ENCODE measurements at places on chromosomes 2 and 18. TPM values are rescaled to one million over a fixed set of nuclear protein-coding genes. Genes with fewer than 3 reads are reported as not detected.

DNA sequence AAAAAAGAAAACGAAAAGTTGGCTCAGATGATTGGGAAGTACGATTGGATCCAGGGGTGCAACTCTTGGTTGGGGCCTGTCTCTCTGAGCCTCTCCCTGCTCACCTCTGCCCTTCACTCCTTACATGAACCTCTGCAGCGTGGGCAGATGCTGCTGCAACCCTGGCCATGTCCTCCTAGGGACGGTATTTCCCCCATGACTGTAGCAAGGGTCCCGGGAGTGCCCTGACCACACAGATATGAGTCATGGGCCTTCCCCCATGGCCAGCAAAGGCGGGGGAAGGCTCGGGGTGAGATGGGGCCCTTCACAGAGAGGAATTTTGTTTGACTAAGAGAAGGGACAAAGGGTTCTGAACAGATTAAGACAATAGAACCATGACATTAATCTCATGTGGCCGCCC lies 129.0 kb downstream of the NCK2 start:
- DNase-seq: no peak

GRCh38 chr2:175490360-175490791 lies 308.9 kb upstream of the ATP5MC3 start:
- no peak for DNase-seq

SLC11A1 gene
- total RNA-seq: 0.82 TPM

TLX2 gene
- not detected for total RNA-seq

GPR75 gene
- 18.3 TPM for total RNA-seq
